ENCODE measurements at places on chromosomes 2 and 18. TPM values are rescaled to one million over a fixed set of nuclear protein-coding genes. Genes with fewer than 3 reads are reported as not detected.
A peak's percentile ranks its signal among the peaks of the same experiment; 100 is the strongest.

DNA sequence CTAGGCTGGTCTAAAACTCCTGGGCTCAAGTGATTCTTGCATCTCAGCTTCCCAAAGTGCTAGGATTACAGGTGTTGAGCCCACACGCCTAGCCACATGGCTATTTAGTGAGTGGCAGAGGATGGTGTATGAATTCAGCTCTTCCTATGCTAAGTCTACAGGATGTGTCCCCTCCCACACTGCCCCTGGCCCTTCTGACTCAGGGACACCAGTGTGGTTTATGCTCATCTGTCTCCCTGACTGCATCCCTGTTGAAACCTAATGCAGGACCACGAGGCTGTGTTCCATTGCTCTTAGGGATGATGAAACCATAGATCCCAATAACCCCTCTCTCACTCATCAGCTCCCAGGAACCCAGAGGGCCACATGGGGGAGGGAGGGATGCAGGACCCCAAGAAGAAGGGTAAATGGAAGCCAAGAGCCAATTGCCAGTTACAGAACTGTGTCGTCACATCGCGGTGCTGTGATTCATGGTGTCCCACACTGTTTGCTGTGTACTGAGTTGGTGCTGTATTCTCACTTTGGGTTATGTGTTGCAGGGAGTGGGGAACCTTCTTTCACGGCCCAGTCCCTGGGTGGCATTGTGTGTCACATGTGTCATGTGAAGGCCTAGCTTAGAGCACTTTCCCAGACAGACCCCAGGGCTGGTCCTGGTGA is 102.9 kb upstream of the HAAO start:
- no peak for DNase-seq

- DNase-seq = peak; percentile 63
Observed at GRCh38 chr2:175004980-175005732, at the start of gene CHN1. CHN1 (minus strand) TSS chr2:175005381; CDS start chr2:175004912, 469 bp downstream.

DNA sequence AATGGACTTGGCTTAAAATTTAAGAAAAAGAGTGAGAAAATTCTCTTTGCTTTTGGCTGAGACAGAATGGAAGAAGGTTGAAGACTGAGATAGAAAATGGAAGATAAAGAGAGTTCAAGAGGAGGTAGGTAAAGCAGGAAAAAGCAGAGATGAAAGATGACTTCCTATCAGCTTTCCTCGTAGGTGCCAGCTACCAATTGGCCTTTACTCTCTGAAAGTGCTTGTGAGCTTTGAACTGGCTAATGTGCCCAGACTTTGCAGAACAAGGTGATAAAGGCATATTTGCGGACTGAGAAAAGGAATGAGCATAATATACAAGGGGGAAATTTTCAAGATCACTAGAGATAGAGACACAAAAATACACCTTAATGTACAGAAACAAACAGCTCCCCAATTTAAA is 54.7 kb upstream of the UBE2E3 start:
- no peak for DNase-seq

The QPCT gene
- total RNA-seq = 0.66 TPM

GRCh38 chr2:85560812-85561279 is 447 bp downstream of the GGCX start:
- DNase-seq = no peak

Data from naive thymus-derived CD4-positive, alpha-beta T cell (primary cell).